ENCODE measurements at places on chromosomes 1 and 21.

DNA sequence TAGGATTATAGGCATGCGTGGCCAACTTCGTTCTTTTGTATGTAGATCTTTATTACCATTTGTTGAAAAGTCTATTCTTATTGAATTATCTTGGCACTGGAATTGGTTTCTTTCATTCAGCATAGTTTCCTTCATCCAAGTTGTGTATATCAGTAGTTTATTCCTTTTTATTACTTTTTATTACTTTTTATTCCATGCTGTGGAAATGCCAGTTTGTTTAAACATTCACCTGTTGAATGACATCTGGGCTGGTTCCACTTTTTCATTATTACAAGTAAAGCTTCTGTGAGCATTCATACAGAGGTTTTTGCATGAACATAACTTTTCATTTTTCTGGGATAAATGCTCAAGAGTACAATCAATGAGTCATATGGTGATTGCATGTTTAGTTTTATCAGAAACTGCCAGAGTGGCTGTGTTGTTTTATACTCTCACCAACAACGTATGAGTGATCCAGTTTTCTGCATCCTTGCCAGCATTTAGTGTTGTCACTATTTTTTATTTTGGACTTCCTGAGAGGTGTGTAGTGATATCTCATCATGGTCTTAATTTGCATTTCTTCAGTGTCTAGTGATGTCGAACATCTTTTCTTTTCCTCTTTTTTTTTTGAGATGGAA lies 28.6 kb downstream of the PTPRU start:
- peak; percentile 58 for DNase-seq

- DNase-seq = no peak
Measured at GRCh38 chr1:112689842-112690237, 15.4 kb downstream of the MOV10 start.

GRCh38 chr1:38512789-38513188 lies 346.8 kb downstream of the RRAGC start:
- no peak for DNase-seq

GRCh38 chr1:39061951-39062350 lies 35.8 kb downstream of the NDUFS5 start:
- peak; percentile 33 for DNase-seq

DNA sequence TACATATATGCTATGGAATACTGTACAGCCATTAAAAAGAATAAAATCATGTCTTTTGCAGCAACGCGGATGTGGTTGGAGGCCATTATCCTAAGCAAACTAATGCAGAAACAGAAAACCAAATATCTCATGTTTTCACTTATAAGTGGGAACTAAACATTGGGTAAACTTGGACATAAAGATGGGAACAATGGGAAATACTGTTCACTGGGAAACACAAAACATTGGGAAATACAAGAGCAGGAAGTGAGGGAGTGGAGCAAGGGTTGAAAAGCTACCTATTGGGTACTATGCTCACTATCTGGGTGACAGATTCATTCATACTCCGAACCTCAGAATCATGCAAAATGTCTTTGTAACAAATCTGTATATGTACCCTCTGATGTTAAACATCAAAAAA lies 17.3 kb upstream of the PPT1 start:
- no peak for DNase-seq

DNA sequence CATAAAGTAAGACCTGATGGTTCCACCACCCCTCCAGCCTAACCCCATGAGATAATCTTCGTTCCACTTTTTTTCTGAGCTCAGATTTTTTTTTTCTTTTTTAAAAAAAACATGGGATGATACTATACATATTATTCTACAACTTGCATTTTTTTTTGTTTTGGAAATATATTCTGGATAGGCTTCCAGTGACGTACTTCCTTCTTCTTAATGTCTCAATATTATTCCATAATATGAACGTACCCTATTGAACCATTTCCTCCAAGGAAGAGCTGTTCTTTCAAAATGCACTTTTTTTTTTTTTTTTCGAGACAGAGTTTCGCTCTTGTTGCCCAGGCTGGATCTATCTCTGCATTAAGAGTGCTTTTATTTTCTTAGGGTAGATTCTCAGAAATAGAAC lies 1.5 kb downstream of the EDEM3 start:
- no peak for DNase-seq

GRCh38 chr1:30329263-30329753 lies 394.1 kb downstream of the MATN1 start:
- DNase-seq = no peak

DNA sequence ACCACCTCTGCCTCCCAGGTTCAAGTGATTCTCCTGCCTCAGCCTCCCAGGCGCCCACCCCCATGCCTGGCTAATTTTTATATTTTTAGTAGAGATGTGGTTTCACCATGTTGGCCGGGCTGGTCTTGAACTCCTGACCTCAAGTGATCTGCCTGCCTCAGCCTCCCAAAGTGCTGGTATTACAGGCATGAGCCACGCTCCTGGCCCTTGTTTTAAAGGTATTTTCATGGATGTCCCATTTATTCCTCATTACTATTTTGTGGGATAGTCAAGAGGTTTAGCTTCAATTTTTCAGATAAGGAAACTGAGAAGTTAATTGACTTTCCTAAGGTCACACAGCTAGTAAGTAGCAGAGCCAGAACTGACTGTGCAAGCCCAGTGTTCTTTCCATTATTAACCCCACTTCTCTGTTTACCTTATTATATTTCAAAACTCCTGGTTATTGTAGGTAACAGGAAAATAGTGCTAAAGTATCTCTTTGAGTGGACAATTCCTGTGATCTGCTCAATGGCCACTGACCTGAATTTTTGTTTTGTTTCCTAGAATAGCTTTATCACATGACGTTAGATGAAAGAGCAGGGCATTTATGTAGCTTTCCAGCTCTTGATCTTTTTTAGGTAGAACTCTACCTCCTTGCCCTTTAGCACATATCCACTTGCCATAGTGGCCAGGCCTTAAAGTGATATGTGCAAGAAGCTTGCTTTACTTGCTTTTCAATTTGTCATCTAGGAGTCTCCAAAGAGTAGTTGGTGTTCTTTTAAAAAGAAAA lies 13.6 kb downstream of the ZYG11B start:
- no peak for DNase-seq

Measured in fibroblast of villous mesenchyme (primary cell).